Stimulated activated CD8-positive, alpha-beta memory T cell treated with anti-CD3 and anti-CD28 coated beads, Interleukin-7, amount 100 ng/mL, for 1 hour (primary cell): ENCODE measurements at places on chromosomes 12 and 14.

DNA sequence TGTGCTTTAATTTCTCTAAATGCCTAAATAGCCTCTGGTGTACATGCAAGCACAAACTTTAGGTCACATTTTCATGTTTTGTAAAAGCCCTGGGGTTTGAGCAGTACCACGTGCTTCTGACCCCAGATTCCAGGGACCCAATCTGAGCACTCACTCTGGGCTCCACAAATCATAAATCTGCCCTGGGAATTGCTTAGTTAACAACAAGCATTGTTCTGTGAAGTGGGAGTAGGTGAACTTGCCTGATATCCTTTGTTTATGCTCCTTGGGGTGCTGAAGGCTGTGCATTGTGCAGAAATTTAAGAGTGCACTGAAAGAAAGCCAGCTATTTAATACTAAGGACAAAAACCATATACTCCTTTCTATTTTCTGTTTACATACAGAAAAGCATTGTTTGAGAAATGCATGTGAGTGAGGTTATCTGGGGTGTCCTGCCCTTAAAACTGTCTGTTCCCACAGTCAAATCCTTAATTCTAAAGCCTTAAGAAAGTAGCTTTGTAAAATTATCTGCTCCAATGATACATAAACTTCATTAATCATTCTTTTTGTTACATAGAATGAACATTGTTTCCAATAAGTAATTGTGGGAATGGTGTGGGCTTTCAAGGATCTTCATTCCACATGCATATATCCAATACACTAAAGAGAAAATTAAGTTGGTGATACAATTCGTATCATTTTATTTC is 258.6 kb upstream of the NPAS3 start:
- no peak for DNase-seq

DNA sequence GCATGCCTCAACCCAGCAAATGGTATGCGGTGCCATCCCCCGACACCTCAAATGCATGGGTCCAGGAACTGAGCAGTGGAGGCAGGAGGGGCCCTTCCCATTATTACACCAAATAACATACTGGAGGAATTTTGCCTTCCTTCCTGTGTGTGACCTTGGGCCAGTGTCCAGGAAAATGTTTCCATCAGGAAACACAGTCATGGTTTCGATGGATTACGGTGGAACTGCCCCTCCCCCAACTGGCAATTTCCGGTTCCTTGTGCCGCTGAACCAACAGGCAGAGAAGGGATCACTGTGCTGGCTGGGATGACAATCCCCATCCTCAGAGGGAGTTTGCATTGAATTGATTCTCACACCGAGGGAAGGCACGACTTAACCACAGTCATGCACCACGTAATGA is 9.1 kb upstream of the CDC42BPB start:
- no peak for DNase-seq

DNA sequence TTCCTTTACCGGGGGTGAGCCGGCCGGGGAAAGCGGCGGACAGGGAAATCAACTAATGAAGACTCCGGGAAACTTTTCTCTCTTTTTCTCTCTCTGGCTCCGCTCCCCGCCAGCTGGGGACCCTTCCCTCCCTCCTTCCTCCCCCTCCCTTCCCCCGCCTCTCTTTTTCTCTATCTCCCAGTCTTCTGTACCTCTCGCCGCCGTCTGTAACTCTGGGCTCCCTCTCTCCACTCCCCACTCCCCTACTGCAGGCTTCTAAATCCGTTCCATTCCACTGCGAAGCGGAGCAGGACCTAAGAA is 6.9 kb upstream of the HOXC11 start:
- DNase-seq, result no peak

GRCh38 chr14:70350078-70350477 is 9.4 kb downstream of the COX16 start:
- no peak for DNase-seq

GRCh38 chr12:32069071-32069470 is 37.6 kb upstream of the BICD1 start:
- DNase-seq, result no peak

DNA sequence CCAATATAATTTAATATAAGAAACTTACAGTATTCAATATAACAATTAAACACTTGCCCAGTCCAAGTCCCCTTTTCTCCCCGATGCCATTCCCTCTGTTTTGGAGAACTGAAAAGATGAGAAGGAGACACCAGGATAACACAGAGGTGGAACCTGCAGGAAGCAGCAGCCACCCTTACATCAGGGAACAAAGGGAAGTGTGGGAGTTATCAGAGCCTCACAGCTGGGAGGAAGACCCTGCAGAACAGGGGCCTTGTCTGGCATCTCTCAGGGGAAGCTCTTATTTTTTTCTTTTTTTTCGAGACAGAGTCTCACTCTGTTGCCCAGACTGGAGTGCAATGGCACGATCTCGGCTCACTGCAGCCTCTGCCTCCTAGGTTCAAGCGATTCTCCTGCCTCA is 52.6 kb downstream of the CALM1 start:
- DNase-seq, result no peak

GRCh38 chr12:29991924-29992323 is 208.2 kb upstream of the TMTC1 start:
- DNase-seq, result no peak

GRCh38 chr12:45518291-45519235 is 210.9 kb upstream of the ARID2 start:
- DNase-seq, result peak; percentile 9

- DNase-seq, result no peak
Measured at GRCh38 chr12:29728030-29728429, 55.7 kb downstream of the TMTC1 start.

DNA sequence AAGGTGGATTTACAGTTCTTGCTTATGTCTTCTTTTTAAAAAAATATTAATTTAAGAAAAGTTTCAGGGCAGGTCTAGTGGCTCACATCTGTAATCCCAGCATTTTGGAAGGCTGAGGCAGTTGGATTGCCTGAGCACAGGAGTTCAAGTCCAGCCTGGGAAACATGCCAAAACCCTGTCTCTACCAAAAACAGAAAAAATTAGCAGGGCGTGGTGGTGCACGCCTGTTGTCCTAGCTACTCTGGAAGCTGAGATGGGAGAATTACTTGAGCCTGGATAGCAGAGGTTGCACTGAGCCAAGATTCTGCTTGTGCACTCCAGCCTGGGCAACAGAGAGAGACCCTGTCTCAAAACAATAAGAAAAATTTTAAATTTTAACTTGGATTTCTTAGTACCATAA is 5.4 kb upstream of the TAS2R46 start:
- no peak for DNase-seq

DNA sequence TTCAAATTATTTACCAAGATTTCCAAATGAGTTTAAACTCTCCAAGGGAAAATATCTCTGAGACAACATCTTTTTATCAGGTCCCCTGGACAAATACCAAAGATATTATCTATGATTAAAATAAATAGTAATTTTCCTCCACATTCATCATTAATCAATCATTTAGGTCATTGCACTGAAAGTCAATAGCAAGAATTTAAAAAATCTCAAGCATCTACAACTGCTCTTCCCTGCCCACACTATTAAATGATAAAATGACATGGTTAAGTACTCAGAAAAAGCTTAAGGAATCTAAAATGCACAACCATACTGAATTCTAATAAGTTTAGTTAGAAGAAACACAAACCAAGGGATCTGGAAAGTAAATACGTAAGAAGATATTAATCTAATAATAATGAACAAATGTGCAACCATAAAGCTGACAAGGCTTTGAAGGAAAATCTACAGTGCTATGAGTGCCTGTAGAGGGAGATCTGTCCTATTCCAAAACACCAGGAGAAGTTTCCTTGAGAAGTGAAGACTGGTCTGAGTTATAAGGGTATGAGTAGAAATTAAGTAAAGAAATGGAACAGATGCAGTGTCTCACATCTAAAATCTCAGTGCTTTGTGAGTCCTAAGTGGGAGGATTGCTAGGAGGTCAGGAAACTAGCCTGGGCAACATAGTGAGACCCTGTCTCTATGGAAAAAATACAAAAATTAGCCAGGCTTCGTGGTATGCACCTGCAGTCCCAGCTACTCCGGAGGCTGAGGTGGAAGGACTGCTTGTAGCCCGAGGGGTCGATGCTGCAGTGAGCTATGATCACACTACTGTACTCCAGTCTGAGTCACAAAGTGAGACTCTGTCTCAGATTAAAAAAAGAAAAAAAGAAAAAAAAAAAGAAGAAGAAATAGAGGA is 19.2 kb downstream of the INTS13 start:
- no peak for DNase-seq

- DNase-seq, result no peak
Measured at GRCh38 chr14:68661226-68662225, 131.3 kb downstream of the ZFP36L1 start.

DNA sequence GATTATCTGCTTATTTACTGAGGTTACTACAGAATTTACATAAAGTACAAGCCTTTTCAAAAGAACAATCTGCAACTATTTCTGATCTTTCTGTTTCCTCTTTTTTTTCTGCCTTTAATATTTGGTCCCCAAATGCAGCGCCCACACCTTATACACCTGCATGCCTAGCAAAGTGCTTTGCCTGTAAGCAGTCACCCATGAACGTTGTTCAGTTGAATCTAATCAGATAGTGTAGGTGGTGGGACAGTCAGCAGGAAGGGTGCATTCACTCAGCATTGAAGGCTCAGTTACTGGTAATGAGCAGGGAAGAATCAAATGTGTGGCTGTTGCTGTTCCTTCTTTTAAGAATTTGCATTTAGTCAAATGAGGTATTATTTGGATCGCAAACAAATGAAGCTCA is 108.4 kb downstream of the GPR135 start:
- DNase-seq, result no peak

- no peak for DNase-seq
Measured at GRCh38 chr12:91328451-91328850, 145.8 kb upstream of the DCN start.

- DNase-seq, result no peak
Measured at GRCh38 chr12:23446746-23447145, 502.7 kb downstream of the SOX5 start.

DNA sequence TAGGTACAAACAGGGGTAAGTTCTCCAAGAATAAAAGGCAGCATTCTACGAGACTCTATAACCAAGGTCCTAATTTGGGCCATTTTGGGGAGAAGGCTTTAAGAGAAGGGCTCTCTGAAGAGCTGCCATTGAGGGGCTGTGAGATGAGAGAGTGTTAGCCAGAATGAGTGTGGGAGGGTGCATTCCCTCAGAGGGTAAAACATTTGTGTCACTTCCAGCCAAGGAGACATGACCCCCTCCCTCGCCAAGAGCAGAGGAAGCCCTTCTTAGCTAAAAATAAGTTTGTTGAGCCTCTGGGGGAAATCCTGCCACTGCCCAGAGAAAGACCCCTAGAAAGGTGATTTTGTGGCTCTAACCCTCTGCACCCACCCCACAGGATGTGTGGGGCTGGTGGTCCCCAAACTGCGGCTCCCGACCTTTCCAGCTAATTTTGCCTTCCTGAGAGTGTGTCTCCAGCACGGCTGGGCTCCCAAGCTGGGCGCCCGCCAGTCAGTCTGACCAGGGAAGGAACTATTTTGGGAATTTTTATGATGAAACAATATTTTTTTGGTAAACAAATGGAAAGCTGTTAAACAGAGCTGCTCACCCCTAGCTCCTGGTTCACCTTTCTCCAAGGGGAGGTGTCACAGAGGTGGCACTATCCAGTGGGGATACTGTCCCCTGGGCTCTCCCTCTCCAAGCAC is 65.9 kb upstream of the JDP2 start:
- DNase-seq, result no peak

DNA sequence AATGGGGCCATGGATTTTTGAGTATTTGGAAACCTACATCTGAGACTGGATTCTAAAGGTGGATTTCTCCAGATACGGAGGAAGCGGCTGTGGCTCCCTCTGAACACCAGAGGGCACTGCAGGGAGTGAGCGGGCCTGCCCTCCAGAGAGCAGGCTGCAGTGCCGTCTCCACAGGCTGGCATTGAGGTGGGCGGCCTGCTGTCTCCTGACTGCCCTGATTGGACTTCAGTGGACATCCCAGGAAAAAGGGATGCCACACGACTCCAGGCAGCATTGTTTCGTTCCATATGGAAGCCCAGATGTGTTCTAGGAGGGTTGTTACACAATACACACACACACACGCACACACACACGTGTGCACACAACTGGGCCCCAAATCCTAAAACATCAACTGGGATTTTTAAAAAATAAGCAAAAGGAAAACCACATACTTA is 20.9 kb upstream of the ANO2 start:
- DNase-seq, result peak; percentile 12

GRCh38 chr12:123543541-123543940 is 10.0 kb upstream of the RILPL1 start:
- no peak for DNase-seq

DNA sequence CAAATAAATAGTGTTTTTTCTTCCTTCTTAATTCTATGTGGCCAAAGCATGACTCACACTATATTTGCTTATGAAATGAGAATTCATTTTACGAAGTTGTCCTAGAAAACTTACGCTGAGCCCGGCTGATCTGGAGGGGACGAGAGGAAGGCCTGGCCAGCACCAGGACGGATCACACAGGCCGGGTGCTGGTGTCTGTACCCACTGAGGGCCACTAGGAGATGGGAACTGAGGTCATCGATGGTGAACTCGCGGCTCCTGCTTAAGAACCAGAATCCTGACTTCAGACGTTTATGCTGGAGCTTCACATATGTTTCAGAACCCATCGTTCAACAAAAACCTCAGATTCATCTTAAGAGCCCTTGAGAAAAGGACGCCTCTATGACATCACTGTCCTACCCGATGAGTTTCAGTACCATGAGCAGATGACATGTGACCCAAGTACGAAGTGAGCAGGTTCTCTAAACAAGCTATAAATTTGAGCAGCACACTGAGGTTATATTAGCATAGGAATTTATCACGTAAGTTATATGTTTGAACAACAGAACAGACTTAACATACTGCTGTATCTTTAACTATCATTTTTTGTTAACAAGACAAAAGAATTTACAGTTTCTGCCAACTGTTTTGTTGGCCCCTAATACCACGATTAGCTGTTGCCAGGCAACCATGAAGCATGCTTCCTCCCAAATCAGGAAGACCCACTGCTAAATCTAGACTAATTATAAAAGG is 111.9 kb downstream of the FOXN3 start:
- DNase-seq, result no peak

- DNase-seq, result no peak
Measured at GRCh38 chr12:29039013-29039412, 110.1 kb upstream of the FAR2 start.

GRCh38 chr14:54572316-54572715 is 5.4 kb downstream of the SAMD4A start:
- no peak for DNase-seq

- no peak for DNase-seq
Measured at GRCh38 chr12:40178701-40179100, 46.1 kb upstream of the LRRK2 start.

DNA sequence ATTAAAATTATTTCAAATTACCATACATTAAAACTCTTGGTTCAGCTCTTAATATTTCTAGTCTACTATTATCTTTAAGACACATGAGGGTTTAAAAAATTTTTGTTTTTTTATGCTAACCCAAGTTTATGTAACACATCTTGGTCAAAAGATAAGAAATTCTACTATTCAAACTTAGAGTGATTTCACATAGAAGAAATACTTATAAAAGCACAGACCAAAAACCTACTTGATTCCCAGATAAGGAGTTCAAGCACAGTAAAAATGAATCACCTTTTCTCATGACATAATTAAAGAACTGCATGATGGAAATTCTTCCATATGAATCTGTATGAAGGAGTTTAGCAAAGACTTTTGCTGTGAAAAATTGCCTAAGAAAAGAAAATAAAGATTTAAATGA is 13.9 kb downstream of the PPP2R3C start:
- DNase-seq, result no peak
